ENCODE measurements at places on chromosomes 13 and 19.

DNA sequence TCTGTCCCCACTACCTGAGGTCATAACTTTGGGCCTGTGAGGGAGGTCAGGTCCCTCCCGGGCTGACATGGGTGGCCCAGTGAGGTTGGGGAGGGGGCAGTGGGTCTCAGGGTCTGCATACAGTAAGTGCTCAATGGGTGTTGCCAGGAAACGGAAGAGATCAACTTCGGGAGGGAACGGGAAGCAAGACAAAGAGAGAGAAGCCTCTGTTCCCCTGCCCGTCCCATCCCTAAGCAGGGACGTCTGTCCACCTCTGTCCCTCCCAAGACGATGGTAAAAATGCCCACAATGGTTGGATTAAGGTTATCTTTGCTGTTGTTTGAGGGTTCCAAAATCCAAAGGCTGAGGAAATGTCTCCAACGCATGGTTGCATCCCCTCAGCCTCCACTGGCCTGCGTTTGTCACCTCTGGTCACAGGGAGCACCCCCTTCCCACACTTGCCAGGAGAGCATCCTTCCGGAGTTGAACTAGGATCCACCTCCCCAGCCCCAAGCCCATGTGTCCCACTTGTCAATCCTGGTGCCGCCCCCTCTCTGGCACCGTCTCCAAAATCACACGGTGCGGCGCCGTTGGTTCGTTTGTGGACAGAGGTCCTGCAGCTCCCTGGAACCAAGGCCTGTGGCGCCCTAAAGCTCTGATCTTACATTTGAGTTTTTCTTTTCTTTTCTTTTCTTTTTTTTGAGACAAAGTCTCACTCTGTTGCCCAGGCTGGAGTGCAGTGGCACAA is 774 bp upstream of the HOMER3 start:
- H3K27ac ChIP-seq = no peak overlapping the region
- no peak for DNase-seq
- 0 out of 2 replicates have a peak overlapping the region, but pooled peaks have one; percentile 17 for H3K4me3 ChIP-seq
- peaks cover 2% of the 10 kb centered on the region for H3K4me1 ChIP-seq
- H3K27me3 ChIP-seq = no peaks in the 10 kb centered on the region

DNA sequence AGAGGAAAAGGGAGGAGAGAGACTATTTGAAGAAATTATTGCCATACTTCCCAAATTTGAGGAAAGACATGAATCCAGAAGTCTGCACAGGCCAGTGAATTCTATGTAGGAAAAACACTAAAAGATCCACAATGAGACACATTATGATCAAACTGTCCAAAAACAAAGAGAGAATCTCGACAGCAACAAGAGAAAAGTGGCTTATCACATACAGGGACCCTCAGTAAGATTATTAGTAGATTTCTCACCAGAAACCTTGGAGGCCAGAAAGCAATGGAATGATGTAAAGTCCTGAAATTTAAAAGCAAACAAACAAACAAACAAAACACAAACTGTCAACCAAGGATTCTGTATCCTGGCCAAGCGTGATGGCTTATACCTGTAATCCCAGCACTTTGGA is 55.7 kb upstream of the IL17D start:
- H3K4me3 ChIP-seq = no peak overlapping the region
- H3K36me3 ChIP-seq = no peaks in the 10 kb centered on the region
- no peak for DNase-seq
- H3K27me3 ChIP-seq = no peaks in the 10 kb centered on the region
- H3K27ac ChIP-seq = no peak overlapping the region
- H3K4me1 ChIP-seq = no peaks in the 10 kb centered on the region

- no peaks in the 10 kb centered on the region for H3K36me3 ChIP-seq
- H3K4me3 ChIP-seq = no peak overlapping the region
- H3K27me3 ChIP-seq = no peaks in the 10 kb centered on the region
- H3K4me1 ChIP-seq = no peaks in the 10 kb centered on the region
- H3K27ac ChIP-seq = no peak overlapping the region
These were observed 20.8 kb downstream of the ZSCAN5C start for GRCh38 chr19:56222901-56223300.

DNA sequence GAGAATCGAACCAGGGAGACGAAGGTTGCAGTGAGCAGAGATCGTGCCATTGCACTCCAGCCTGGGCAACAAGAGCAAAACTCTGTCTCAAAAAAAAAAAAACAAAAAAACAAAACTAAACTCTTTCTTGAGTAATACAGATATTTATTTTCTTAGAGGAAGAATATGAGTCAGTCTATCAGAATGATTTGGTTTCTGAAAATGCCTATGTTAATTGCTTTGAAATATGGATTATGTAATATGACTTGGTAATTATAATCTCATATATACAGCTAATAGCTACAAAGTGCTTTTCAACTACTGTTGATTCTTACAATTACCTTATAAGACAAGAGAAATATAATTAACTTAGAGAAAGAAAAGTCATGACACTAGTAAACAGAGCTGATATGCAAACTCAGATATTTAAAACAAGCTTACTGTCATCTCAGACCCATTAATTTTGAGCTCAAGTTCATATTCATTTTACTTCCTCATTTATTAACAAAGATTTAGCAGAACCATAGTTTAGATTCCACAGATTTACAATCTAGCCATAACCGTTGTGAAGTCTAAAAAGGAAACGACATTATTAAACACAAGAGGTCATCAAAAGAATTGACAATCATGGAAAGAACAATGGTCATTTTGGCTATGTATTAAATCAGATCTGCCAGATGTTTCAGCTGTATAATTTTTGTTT is 88.0 kb downstream of the TBC1D4 start:
- no peak for DNase-seq
- no peaks in the 10 kb centered on the region for H3K27me3 ChIP-seq
- no peaks in the 10 kb centered on the region for H3K36me3 ChIP-seq
- 0 out of 2 replicates have a peak, but pooled peaks cover 2% of the 10 kb centered on the region for H3K4me1 ChIP-seq
- no peak overlapping the region for H3K27ac ChIP-seq

- H3K27ac ChIP-seq = no peak overlapping the region
- DNase-seq = peak; percentile 65
- H3K4me3 ChIP-seq = no peak overlapping the region
- peaks cover 14% of the 10 kb centered on the region for H3K4me1 ChIP-seq
These were observed 30.7 kb downstream of the PDE4A start for GRCh38 chr19:10450853-10451609.
